ENCODE measurements at places on chromosomes 12 and 14.

- H3K4me3 ChIP-seq: no peak overlapping the region
- H3K36me3 ChIP-seq: no peaks in the 10 kb centered on the region
- H3K27ac ChIP-seq: no peak overlapping the region
Observed at GRCh38 chr12:24281341-24281740, 331.9 kb upstream of the SOX5 start.

DNA sequence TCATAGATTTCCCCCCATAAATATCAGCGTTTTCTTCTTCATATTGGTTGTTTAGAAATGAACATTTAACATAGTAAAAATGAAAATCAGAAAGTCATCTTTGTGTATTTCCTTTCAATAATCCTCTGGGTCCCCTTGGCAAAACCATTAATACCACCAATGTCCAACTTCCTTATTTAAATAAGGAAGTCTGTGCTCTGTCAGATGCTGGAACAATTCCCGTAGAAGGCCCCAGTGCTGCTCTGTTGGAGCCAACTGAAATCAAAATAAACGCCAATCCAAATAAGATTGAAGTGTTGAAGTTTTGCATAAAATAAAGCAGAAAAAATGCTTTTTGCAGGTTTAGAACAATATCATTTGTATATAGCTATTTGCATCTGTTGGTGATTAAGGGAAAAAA, 93.1 kb downstream of the PPM1H start:
- no peaks in the 10 kb centered on the region for H3K36me3 ChIP-seq
- H3K4me3 ChIP-seq: no peak overlapping the region
- peaks cover 13% of the 10 kb centered on the region for H3K27me3 ChIP-seq
- H3K4me1 ChIP-seq: no peaks in the 10 kb centered on the region
- DNase-seq: no peak

GRCh38 chr12:40733871-40734270, 41.6 kb downstream of the CNTN1 start:
- H3K4me1 ChIP-seq: no peaks in the 10 kb centered on the region
- no peaks in the 10 kb centered on the region for H3K27me3 ChIP-seq
- no peak overlapping the region for H3K27ac ChIP-seq
- H3K4me3 ChIP-seq: no peak overlapping the region

DNA sequence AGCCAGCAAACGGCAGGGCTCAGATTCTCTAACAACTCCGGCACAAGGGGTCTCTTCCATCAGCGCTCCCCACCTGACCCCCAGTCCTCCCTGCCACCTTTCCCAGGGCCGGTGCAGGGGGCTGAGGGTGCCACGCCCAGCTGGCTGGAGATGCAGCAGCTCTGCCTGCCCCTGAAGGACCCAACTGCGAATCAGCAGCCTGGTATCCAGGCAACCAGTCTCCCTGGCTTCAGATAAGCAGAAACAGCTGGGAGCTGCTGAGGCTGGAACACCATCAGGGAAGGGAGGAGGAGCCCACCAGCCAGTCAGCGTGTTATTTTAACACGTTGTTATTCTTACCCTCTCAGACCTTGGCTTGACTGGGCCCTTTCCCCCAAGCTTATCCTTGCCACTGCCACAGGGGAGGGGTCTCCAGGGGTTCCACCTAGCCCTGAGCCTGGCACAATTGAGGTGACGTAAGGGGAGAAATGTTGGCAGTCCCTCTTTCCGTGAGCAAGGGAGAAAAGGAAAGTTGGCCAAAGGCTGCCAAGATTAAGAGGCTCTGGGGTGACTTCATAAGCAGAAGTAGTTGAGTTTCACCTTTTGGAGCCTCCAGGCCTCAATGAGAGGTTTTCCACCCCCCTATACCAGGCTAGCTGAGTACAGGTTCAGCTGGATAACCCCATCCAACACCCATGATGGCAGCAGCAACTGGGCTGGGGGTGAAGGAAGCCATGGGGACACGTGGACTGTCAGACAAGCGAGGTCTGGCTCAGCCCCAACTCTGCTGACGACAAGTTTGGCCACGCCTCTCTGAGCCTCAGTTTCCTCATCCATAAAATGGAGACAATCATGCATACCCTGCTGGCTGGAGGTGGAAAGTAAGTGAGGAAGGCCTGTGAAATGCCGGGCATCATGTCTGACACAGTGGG, 91.1 kb downstream of the IRF2BPL start:
- H3K27me3 ChIP-seq: no peaks in the 10 kb centered on the region
- no peak overlapping the region for H3K27ac ChIP-seq
- no peak overlapping the region for H3K4me3 ChIP-seq
- no peak for DNase-seq
- H3K4me1 ChIP-seq: peaks cover 7% of the 10 kb centered on the region

DNA sequence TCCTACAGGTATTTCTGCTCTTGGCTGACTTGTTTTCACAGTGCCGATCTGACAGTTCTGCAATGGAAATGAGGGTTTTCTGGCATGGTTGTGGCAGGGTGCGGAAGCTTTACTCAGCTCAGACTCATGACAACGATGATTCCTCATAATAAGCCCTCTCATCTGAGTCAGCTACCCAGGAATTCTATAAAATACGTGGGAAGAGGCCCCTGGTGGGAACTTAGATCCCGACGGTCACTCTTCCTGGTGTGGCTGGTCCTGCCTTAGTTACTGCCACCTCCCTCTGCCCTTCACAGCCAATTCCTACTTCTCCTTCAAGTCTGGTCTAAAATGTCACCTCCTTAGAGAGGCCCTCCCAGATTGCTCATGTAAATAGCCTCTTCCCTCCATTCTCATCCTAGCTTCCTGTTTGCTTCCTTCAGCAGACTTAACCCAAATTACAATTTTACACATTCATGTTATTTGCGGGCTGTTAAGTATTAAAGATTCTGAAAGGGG, 104.2 kb upstream of the MAP1LC3B2 start:
- no peaks in the 10 kb centered on the region for H3K36me3 ChIP-seq
- H3K4me1 ChIP-seq: no peaks in the 10 kb centered on the region
- H3K27me3 ChIP-seq: peaks cover 7% of the 10 kb centered on the region
- no peak for DNase-seq
- no peak overlapping the region for H3K27ac ChIP-seq

DNA sequence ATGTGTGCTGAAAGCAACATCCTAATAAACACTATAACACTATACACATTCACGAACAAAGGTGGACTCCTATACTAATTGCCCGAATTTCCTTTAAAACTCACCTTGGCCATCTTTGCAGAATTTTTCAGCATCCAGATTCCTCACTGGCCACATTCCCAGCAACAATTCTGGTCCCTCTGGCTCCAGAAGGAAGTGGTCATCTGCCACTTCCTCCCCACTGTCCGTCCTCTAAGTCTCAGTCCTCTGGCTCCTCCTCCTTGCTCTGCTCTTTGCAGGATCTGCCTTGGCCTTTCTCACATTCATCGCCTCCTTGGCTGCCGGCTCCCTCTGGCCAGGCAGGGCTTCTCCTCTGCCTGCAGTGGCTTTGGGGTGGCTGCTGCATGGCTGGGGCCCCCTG, 426.0 kb downstream of the FUT8 start:
- H3K27ac ChIP-seq: no peak overlapping the region
- peaks cover 54% of the 10 kb centered on the region for H3K4me1 ChIP-seq
- H3K36me3 ChIP-seq: peaks cover 3% of the 10 kb centered on the region
- no peak for DNase-seq
- no peaks in the 10 kb centered on the region for H3K27me3 ChIP-seq

DNA sequence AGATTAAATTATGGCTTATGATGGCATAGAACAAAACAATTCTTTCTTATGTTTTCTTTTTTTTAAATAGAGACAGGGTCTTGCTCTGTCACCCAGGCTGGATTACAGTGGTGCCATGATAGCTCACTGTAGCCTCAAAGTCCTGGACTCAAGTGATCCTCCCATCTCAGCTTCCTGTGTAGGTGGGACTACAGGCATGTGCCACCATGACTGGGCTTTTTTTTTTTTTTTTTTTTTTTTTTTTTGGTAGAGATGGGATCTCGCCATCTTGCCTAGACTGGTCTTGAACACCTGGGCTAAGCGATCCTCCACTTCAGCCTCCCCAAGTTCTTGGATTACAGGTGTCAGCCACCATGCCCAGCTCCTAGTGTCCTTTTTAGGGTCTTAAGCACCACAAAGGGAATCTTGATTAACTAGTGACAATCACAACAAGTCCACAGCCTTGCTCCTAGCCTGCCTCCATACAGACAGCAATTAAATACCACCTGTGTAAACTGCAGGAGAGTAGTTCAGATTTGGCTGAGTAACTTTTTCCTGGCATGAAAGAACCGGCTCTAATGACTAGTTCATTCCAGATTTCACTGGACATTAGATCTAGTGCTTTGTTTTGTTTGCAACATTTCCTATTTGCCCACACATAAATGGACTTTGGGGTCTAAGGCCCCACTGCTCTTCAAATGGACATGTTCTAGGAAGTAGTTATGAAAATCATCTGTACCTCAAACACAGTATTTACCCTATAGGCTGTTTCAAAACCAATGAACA, 61.6 kb downstream of the SH2B3 start:
- no peak overlapping the region for H3K4me3 ChIP-seq
- DNase-seq: no peak
- H3K36me3 ChIP-seq: peaks cover 30% of the 10 kb centered on the region
- no peak overlapping the region for H3K27ac ChIP-seq

GRCh38 chr14:91872517-91873470, 5.5 kb upstream of the TC2N start:
- no peak for DNase-seq
- no peaks in the 10 kb centered on the region for H3K27me3 ChIP-seq
- peak overlapping the region; percentile 71 for H3K4me3 ChIP-seq
- peak overlapping the region; percentile 90 for H3K27ac ChIP-seq
- peaks cover 3% of the 10 kb centered on the region for H3K36me3 ChIP-seq

DNA sequence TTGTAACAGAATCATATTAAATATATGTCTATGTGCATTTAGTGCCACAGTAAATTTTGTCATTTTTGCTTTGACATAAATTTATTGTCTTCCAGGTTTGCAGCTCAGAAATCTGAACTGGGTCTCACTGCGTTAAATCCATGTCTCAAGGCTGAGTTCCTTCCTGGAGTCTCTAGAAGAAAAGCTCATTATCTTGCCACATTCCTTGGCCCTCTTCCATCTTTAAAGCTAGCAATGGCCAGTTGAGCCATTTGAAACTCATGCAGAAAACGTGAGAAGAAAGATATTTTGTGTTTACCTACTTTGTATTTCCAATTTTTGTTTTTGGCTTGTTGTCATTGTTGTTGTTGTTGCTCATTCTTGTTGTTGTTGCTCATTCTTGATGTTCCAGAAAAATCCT, 10.7 kb downstream of the PRH1 start:
- DNase-seq: no peak
- H3K27ac ChIP-seq: no peak overlapping the region
- H3K4me3 ChIP-seq: no peak overlapping the region
- H3K36me3 ChIP-seq: peaks cover 14% of the 10 kb centered on the region
- no peaks in the 10 kb centered on the region for H3K27me3 ChIP-seq

GRCh38 chr12:45349916-45350315, 134.0 kb downstream of the ANO6 start:
- peaks cover 44% of the 10 kb centered on the region for H3K36me3 ChIP-seq
- no peak overlapping the region for H3K27ac ChIP-seq
- no peaks in the 10 kb centered on the region for H3K27me3 ChIP-seq
- H3K4me3 ChIP-seq: no peak overlapping the region

DNA sequence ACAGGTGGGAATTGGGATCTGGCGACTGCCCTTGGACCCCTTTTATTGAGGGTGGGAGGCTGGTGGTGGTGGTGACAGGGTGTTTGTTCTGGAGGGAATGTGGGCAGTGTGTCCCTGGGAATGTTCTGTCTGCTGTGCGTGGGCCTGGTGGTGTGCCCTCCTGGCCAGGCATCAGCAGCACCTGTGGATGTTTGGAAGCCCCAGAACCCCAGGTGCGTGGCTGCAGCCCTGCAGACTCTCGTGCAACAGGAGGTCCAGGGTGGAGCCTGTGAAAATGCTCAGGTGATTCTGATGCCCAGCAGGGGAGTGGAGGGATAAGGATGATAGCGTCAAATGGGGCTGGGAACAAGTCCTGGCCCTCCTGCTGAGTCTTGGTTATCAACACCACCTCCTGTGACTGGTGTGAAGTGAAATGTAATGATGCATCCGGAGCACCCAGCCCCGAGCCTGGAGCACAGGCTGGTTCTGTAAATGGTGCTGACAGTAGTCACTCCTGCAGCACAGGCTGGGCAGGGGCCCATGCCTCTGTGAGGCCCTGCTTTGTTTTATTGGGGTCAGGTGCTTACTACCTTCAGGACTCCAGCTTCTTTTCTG, 176.6 kb downstream of the TSPAN9 start:
- H3K27me3 ChIP-seq: no peaks in the 10 kb centered on the region
- H3K27ac ChIP-seq: no peak overlapping the region
- no peak overlapping the region for H3K4me3 ChIP-seq
- DNase-seq: no peak
- no peaks in the 10 kb centered on the region for H3K36me3 ChIP-seq
- peaks cover 6% of the 10 kb centered on the region for H3K4me1 ChIP-seq

- H3K27me3 ChIP-seq: no peaks in the 10 kb centered on the region
- peaks cover 46% of the 10 kb centered on the region for H3K36me3 ChIP-seq
- peaks cover 3% of the 10 kb centered on the region for H3K4me1 ChIP-seq
- H3K4me3 ChIP-seq: no peak overlapping the region
Observed at GRCh38 chr12:94415066-94415465, 44.6 kb downstream of the CEP83 start.

DNA sequence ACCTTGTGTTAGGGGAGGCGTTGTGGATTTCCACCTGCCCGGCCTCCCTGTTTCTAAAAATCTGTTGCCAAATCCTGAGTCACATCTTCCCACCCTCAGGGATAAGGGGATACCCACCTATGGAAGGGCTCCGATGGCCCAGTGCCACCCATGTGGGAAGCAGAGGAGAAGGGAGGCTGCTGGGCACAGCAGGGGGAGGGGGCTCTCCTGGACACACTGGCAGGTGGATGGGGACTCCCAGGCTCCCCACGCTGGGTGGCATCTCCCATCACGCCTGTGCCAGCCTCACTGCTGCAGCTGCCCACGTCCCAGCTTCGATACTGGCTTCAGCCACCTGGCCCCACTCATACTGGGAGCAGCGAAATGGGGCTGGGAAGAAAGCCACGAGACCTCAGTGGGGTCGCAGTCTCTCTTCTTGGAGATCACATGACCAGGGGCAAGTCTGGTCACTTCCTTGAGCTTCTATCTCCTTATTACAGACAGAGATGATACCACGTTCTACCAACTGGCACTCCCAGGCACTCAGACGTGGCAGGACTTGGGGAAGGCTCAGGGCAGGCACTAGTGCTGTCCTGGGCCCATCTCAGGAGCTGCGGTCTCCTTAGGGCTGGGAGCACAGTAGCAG, 72.2 kb downstream of the PITPNM2 start:
- H3K4me3 ChIP-seq: no peak overlapping the region
- H3K27me3 ChIP-seq: no peaks in the 10 kb centered on the region
- no peaks in the 10 kb centered on the region for H3K36me3 ChIP-seq
- peak overlapping the region; percentile 9 for H3K27ac ChIP-seq
- H3K4me1 ChIP-seq: peaks cover 36% of the 10 kb centered on the region
- DNase-seq: no peak

- H3K4me1 ChIP-seq: peaks cover 42% of the 10 kb centered on the region
- peak overlapping the region; percentile 97 for H3K27ac ChIP-seq
Observed at GRCh38 chr14:35365130-35366055, 39.2 kb downstream of the NFKBIA start.

GRCh38 chr12:66589095-66589494, 89.8 kb downstream of the GRIP1 start:
- no peaks in the 10 kb centered on the region for H3K36me3 ChIP-seq
- no peaks in the 10 kb centered on the region for H3K4me1 ChIP-seq
- H3K4me3 ChIP-seq: no peak overlapping the region
- no peaks in the 10 kb centered on the region for H3K27me3 ChIP-seq

- H3K4me3 ChIP-seq: no peak overlapping the region
- no peaks in the 10 kb centered on the region for H3K27me3 ChIP-seq
- H3K27ac ChIP-seq: no peak overlapping the region
- no peak for DNase-seq
- H3K4me1 ChIP-seq: no peaks in the 10 kb centered on the region
Observed at GRCh38 chr12:67877727-67878126, 111.5 kb upstream of the IFNG-AS1 start.
